H9 (cell line): ENCODE measurements at places on chromosomes 16 and 17.

DNA sequence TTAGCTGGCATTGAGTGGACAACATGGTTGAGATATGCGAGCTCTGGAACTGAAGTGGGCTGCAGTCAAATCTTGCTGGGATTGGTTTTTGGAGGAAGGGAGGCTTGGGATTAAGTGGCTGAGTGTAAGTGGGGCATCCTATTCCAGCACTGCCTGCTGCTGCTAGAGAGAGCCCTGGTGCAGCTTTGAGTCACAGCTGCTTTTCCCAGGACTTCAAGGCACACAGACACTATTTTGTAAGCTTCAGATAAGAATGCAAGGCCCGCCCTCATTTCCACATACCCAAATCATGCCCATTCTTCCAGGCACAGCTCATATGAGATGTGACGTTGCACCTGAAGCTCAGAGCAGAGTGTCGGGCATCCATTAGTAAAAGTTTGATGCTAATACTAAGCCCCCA is 10.2 kb upstream of the MAF start:
- DNase-seq = no peak

DNA sequence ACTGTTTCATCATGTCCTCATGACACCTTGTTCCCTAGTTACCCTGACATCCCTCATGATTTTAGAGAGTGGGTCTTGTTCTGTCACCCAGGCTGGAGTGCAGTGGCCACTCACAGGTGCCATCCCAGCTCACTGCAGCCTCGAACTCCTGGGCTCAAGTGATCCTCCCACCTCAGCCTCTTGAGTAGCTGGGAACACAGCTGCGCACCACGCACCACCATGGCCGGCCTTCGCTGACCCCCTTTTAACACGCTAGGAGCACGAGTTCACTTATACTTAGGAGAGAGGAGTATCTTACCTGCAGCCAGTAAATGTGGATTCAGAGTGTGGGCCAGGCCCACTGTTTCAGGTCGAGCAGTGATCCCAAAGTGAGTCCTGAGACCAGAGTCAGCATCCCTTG is 21.4 kb downstream of the NT5M start:
- no peak for DNase-seq

DNA sequence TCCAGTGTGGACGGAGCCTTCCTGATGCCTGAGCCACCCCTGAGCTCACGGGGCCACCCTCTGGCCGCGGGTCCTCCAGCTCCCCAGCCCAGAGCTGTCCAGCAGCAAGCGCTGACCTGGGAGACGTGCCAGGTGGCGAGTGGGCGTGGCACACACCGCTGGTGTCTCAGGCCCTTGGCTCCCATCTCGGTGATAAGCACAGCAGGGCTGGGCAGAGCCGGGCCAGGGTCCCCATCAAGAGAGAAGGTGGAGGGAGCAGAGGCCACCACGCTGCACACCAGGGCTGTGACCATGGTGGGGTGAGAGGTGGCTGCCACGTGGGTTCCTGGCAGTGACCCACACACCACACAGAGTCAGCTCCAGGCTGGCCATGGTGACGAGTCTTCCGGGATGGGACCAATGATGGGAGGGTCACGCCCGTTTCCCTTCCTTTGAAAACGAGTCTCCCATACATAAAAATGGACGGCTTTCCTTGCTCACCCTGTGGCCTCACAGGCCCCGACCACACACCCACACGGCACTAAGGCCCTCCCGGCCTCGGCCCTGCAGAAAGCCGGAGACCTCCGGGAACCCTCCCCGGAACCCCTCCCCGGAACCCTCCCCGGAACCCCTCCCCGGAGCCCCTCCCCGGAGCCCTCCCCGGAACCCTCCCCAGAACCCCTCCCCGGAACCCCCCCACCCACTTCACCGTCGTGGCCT is 16.8 kb downstream of the UTS2R start:
- no peak for DNase-seq

GRCh38 chr16:77970371-77970770 is 52.0 kb upstream of the CLEC3A start:
- no peak for DNase-seq

DNA sequence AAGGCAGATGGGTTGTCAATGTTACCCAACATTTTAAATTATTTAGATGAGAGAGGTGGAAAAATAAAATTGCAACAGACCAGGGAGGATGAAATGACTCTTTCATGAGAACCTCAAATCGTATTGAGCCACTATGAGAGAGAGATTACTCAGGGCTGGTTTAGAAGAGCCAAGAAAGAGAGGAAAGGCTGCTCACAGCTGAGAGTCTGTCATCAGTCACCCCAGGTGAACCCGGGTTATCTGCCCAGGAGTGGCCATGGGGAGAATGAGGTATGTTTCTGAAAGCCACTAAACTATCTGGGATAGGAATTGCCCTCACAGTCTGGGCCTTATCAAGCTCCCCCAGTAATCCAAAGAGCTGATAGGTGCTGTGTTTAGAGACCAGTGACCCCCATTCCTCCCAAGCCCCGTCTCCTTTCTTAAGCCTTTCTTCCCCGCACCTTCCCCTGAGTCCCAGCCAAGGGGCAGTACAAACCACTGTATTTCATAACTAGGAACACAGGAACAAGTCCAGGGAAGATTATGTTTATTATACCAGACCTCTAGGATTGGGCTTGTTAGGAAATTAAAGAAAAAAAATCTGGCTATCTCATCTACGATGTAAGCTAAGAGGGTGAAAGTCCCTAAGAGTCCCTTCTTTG is 158.9 kb upstream of the NOL11 start:
- no peak for DNase-seq

GRCh38 chr17:43027091-43028032 is 2.3 kb downstream of the RND2 start:
- DNase-seq = peak; percentile 80

- peak; percentile 97 for DNase-seq
Observed at GRCh38 chr17:64780096-64781013, 118.2 kb upstream of the SMURF2 start.

DNA sequence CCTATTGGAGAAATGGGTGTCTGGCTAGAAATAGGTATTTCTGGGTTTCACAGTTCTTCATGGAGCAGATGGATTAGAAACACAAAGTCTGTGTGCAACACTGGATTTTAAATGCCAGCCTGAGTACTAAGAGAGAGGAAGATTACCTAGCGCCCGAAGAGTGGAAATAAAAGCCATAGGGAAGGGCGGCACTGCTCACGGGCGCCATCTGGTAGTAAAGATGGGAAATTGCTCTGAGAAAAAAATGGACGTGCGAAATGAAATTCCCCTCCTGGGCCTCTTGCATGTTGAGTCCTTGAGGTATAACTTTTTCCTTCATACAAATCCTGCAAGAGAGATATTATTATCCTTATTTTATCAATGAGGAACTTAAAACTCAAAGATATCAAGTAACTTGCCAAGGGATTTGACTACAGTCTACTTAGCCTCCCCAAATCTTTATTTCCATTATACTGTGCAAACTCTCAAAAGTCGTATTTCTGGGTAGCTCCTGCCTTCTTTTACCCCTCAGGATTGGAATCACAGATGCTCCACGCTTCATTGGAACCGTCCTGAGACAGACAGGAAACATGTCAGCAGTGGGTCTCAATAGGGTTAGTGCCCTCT is 72.8 kb downstream of the MMD start:
- peak; percentile 58 for DNase-seq

- DNase-seq = no peak
Observed at GRCh38 chr17:35679007-35679682, 52.3 kb upstream of the RASL10B start.

DNA sequence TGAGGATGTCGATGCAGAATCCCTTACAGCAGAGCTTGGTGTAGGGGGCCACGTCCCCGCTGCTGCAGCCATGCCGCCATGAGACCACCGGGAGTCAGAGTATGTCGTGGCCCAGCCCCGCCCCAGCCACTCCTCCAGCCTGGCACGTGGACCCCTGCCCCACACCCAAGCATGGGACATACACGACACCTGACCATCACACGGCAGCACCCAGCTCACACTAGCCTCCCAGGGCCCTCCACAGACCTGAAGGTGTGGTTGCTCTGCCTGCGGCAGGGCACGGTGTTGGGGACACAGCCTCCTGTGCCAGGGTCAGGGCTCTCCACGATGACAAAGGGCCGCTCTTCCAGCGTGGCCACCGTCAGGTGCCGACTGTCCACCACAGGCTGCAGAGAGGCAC is 9.4 kb downstream of the GRIN2C start:
- DNase-seq = no peak

- DNase-seq = no peak
Observed at GRCh38 chr17:60629120-60629519, 29.1 kb downstream of the PPM1D start.

DNA sequence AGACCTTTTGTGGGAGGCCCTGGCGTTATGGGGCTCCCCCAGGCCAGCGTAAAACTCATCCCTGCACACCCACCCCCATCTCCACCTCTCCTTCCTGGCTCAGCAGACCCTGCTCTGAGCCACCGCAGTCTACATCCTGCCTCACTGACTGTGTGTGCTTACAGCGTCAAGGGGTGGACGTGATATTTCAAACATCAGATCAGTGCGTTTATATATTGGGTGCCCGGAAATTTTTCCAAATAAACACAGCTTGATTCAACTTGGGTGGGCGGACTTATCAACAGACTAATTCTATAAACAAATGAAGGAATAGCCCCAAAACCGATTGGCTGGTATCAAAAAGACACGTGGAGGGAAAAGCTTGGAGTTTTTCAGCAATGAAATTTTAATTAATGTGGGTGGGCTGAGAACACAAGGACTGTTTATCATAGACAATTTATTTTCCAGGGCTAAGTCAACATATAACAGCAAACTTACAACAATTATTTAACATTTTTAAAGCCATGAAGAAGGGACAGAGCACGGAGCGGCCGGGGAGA is at the start of gene FOXL1:
Gene FOXL1, plus strand, starts transcription at position 489 of the 539 bp plus-strand sequence. CDS start 175 bp downstream, outside the sequence.
- no peak for DNase-seq

GRCh38 chr17:58281511-58282011 is 826 bp upstream of the MPO start:
- DNase-seq = no peak

DNA sequence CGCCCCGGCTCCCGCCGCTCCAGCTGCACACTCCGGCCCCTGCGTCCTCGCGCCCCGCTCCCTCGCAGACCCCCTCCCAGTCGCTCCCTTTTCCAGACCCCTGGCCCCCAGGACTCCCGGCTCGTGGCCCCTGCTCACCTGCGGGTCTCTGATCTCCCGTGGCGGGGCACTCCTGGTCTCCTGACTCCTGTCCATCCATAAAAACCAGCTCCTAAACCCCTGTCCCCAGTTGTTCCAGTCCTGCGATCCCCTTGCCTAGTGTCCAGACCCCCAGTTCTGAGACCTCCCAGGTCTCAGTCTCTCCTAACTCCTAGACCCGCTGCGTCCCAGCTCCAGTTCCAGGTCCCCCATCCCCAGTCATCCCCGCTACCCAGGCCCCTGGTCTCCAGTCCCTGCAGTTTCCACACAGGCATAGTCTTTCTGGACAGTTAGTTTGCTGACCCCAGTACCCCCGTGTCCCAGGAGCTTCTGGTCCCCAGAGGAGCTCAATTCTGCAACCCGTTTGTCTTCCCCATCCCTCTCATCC is 379 bp downstream of the SNX29 start:
- DNase-seq = peak; percentile 34

DNA sequence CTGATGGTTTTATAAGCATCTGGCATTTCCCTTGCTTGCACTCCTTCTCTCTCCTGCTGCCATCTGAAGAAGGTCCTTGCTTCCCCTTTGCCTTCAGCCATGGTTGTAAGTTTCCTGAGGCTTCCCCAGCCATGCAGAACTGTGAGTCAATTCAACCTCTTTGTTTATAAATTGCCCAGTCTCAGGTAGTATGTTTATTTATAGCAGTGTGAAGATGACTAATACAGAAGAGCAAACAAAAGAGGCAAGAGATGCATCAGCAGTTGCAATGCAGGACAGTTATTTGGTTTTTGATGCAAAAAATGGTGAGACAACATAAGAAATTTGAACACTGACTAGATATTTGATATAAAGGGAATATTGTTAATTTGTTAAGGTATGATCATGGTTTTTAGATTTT is 16.8 kb downstream of the TMEM100 start:
- no peak for DNase-seq

- no peak for DNase-seq
Observed at GRCh38 chr17:73861543-73861942, 217.3 kb upstream of the SDK2 start.

DNA sequence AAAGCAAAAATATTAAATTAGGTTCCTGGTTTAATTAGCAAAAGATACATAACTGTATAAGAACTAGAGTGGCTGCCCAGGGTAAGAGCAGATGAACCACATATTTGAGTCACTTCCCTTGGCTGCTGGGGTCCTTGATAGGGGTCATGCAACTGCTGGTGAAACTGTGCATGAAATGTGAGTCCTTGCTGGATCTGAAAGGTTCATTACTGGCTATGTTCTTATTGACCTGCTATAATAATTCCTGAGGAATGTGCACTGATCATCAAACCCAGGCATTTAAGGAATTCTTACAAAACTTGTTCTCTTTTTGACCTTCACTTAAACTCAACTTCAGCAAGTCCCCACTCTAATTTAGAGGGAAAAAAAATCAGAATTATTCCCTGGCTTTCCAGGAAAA is 183.4 kb downstream of the ZNF18 start:
- DNase-seq = no peak

DNA sequence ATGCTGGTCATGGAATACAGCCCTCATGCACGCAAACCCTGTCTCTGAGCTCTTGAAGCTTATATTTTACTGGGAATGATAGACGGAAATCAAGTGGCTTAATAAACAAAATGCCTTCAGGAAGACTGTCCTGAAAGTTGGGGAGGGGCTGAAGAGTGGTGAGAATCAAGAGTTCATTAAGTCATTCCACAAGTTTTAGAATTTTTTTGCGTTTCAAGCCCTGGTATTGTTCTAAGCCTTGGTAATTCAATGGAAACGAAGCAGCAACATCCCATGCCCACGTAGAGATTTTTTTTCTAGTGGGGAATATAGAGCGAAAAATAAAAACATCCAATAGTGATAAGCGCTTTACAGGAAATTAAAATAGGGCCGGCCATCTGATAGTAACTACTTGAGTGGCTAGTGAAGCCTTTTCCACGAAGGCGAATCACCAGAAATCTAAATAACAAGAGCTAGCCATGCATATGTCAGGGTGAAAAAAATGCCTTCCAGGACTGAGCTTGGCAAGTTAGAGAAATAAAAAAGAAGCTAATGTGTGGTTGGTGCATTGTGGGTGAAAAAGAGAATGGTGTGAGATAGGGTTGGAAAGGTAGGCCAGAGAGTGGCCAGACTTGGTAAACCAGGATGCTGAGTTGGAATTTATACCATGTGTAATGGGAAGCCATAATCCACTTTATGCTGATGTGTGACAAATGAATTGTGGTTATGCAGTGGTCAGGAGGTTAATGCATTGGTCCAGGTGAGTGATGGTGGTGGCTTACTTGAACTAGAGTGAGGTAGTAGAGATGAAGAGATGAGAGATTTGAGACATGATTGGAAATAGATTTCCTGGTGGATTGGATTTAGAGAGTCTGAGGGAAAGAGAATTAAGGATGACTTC is 772 bp downstream of the PFAS start:
- DNase-seq = no peak

GRCh38 chr16:55120826-55121225 is 190.2 kb downstream of the IRX5 start:
- DNase-seq = no peak

- DNase-seq = no peak
Observed at GRCh38 chr16:52301026-52301425, 245.9 kb downstream of the TOX3 start.

- DNase-seq = no peak
Observed at GRCh38 chr16:88640498-88641247, 2.3 kb downstream of the IL17C start.
